ENCODE measurements at places on chromosomes 13 and 19.

DNA sequence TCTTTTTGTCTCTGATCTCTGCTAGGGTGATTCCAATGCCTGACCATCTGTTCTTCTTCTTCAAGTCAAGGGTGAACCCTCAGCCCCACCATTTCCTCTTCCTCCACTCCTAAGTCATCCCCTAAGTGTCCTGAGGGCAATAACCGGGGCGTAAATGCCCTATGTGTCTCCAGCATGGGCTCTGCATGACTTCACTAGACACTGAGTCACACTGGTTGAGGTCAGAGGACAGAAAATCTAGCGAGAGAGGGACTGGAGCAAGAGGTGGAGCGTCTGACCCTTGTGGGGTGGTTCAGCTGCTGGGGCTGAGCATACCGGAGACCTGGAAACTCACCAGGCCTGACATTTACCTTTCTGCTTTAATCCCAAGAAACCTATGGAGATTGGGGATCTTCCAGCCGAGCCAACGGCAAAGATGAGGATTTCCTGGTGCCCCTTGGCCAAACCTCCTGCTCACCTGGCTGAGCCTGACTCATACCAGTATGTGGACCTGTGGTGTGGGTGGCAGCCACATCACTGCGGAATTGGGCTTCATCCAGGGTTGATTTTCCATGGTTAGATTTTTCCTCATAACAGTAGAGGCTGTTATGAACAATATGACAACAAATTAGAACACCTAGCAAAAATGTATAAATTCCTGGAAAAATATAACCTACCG lies 26.9 kb downstream of the SCGB2B2 start:
- no peak for DNase-seq

GRCh38 chr13:113298043-113298945 lies 1.3 kb downstream of the LAMP1 start:
- no peak for DNase-seq

GRCh38 chr19:50607874-50608785 lies 31.6 kb downstream of the SYT3 start:
- DNase-seq = peak; percentile 78

DNA sequence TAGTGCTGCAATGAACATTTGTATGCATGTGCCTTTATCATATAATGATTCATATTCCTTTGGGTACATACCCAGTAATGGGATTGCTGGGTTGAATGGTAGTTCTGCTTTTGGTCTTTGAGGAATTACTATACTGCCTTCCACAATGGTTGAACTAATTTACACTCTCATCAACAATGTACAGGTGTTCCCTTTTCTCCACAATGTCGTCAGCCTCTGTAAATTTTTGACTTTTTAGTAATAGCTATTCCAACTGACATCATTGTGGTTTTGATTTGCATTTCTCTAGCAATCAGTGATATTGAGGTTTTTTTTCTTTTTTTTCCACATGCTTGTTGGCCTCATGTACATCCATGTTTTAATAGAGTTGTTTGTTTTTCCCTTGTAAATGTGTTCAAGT lies 2473.5 kb downstream of the PCDH9 start:
- DNase-seq = no peak

- peak; percentile 33 for DNase-seq
Observed at GRCh38 chr19:49113762-49114629, at the start of gene LIN7B. Gene LIN7B (plus strand): TSS chr19:49114370. CDS start chr19:49114405, 35 bp downstream.

DNA sequence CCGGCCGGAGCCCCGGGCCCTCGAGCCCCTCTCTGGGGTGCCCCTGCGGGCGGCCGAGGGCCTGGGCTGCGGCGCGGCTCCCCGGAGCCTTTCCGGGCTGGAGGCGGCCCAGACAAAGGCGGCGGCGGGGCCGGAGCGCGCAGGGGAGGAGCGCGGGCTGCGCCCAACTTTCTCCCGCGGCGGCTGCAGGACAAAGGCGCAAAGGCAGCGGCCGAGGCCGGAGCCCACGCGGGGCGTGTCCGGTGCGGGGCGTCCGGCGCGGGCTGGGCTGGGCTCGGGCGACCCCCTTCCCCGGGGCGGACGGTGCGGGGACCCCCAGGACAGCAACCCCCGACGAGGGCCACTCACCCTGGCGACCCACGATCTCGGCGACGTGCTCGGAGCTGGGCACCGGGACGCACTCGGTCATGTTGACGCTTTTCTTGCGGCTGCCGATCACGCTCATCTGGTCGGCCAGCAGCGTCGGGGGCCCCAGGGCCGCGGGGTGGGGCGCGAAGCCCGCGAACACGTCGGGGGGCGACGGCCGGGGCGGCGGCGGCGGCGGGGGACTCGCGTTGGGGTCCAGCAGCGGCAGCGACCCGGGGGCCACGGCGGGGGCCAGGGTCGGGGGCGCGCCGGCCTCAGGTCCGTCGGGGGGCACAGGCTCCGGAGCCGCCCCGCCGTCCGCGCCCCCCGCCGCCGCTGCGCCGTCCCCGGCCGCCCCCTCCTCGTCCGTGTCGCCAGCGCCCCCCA lies 843 bp downstream of the MEX3D start:
- DNase-seq = no peak

DNA sequence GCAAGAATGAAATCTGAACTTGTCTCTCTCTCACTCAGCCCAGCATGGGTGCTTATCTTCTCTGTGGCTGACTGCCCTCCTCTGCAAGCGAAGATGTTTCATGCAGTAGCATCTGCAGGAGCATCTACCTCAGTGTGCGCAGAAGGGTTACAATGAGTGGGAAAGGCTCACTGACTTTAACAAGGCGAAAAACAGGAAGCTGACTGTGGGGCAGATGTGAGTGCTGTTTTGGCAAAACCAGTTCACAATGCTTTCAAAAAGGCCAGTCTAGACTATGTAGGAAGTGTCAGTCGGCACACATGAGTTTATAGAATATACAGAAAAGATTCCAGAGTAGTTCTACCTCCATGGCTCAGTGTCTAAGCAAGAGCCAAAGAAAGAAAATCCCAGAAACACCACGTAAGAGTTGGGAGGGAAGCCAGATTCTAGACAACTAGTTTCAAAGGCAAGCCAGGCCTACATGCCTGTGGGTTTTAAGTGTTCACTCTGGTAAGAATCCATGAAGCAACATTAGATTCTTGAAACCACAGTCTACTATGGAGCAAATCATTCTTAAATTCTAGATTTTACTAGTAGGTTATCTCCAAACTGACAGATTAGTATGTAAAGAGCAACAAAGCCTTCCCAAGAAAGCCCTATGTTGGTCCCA lies 124.5 kb downstream of the ABCC4 start:
- no peak for DNase-seq

DNA sequence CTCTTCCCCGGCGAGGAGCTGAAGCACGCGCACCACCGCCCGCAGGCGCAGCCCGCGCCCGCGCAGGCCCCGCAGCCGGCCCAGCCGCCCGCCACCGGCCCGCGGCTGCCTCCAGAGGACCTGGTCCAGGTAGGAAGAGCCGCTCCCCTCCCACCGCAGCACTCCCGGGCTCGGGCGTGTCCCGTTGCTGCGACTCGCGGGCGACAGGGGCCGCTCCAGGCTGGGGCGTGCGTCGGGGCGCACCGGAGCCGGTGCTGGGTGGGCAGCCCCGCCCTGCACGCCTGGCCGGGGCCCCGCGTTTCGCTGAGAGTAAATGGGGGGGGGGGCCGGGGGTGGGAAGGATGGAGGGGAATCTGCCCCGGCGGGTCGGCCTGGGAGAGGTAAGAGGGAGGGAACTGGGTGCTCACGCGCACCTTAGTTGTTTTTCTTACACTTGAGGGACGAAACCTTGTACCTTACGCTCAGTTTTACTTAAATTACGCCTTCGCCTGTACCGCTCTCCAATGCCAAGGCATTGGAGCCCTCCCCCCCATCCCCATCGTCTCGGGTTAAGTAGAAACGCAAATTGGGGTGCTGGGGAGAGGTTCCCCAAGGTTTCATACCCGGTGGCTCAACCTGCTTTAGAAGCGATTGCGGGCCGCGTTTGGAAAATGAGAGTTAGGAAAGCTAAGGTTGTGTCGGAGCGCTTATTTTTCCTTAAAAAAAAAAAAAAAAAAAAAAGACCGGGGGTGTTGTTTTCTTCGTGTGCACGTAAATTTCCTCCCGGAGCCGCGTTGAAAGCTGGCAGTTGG lies 850 bp downstream of the KLF5 start:
- DNase-seq = no peak

DNA sequence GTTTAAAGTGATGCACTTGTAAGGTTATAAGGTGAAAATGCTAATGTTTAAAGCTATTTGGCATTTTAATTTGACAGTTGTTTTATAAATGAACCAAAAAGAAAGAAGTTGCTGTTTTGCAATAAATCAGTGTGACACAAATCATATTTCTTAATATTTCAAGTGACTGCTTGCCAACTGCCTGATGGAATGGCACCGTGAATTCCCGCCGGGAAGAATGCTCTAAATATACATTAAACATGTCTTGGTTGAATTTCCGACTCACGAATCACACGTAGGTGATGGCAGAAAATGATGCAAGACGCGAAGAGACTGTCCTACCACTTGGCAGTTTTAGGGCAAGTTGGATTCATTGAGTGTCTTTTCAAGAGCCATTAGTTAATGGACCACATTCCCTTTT lies 3.1 kb upstream of the GJB2 start:
- DNase-seq = no peak

- no peak for DNase-seq
Observed at GRCh38 chr13:51562011-51562671, 22.1 kb upstream of the WDFY2 start.

DNA sequence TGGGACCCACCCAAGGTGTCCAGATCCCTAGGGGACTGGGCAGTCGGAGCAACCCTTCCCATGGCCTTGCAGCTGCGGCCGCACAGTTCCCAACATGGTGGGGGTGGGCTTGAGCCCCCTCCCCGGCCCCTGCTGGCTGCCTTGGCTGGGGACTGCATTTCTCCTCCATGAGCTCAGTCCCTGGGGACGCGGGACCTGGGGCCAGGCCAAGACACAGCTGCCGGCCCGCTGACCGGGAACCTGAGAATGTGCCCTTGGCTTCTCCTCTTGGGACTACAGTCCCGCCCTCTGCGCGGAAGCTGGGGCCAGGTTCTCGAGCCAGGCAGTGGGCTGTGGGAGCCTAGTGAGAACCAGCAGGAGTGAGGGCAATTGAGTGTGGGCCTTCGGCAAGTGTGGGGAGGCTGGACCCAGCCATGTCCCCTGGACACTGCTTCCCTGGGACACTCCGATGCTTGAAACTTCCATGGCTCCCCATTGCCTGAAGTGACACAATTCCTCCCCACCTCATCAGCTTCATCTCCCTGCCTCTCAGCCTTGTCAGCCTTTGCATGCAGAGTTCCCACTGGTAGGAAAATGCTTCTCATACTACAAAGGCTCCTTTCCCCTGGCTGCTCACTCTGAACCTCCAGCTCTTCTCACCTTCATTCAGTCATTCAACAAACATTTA lies 13.1 kb upstream of the NOTCH3 start:
- DNase-seq = no peak

GRCh38 chr19:310141-310651 lies 19.0 kb upstream of the PLPP2 start:
- no peak for DNase-seq

DNA sequence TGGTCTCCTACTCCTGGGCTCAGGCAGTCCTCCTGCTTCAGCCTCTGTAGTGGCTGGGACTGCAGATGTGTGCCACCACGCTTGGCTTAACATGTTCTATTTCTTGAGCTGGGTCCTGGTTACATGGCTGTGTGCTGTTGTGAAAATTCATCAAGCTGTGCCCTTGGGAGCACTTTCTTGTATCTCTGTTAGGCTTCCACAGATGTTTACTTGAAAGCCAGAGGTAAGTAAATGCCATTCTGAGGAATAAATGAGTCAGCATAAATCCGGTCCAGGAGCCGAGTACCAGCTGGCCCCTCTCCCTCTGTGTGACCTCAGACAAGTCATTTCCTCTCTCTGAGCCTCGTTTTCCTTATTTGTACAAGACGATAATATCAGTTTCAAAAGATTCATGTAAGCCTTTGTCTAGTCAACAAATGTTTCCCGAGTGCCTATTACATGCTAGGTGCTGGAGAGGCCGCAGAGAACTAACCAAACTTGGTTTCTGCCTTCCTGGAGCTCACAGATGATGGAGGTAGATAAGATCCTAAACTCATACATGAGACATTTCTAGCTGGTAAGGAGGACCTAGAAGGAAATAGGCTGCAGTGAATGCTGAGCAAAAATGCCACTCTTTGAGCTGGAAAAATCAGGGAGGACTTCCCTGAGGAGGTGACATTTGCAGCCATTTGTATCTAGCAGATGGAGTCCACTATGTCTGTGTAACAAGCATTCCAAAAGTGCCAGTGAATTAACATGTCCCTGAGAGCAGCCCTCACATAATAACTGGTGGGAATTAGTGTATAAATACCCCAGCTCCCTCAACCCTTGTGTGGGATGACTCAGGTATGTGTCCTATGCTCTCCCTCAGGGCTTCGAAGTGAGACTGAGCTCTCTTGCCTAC lies 2.7 kb upstream of the RASAL3 start:
- DNase-seq = no peak

DNA sequence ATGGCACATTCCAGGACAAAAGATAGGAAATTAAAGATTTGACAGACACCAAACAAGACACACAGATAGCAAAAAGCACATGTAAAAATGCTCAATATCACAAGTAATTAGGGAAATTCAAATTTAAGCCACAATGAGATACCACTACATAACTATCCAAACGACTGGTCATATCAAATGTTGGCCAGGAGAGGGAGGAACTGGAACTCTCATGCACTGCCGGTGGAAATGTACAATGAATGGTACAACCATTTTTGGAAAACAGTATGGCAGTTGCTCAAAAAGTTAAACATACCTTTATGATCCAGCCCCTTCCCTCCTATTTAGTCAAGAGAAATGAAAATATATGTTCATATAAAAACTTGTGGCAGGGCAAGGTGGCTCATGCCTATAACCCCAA lies 36.8 kb upstream of the CYP2S1 start:
- no peak for DNase-seq

- DNase-seq = no peak
Observed at GRCh38 chr19:30665449-30665848, 293.3 kb downstream of the ZNF536 start.

GRCh38 chr19:49684251-49684982 lies 5.0 kb upstream of the ADM5 start:
- DNase-seq = no peak

DNA sequence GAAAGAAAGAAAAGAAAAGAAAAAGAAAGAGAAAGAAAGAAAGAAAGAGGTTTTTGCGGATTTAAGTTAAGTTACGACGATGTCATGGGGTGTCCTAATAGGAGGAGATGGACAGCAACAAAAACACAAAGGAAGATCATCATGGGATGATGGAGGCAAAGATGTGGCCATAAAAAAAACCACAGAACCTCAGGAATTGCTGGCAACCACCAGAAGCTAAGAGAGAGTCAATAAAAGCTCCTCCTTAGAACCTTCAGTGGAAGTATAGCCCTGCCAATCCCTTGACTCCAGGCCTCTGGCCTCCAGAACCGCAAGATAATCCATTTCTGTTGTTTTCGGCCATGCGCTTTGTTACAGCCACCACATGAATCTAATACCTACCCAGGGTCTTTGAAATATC lies 11.5 kb downstream of the PLEKHA4 start:
- no peak for DNase-seq

DNA sequence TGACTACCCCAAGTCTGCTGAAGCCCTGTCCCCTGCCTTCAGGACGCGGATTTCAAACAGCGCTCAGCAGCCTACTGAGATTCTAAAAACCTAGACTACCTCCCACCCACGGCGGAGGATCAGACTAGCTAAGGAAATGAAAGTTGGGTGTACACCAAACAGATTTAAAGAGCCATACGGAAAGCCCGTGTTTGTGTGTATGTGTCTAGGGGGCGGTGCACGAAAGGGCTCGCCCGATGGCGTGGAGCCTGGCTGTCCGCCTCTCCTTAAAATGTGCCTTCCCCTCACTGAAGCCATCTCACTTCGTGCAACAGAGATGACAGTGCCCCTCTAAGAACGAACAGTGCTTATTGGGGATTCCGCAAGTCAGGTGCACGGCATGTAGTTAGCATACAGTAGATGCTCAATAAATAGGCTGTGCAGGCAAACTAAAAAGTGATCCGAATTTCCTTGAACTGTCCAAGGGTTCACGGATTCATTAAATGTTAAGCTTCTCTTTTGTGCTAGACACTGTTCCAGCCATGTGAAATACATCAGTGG lies 639 bp downstream of the LENG1 start:
- DNase-seq = no peak

Measured in NCI-H2227 treated with DMSO at 0.1 percent for 48 hours (cell line).